Stimulated activated naive B cell treated with anti-CD40 and anti-IgM and Interleukin-4, amounts not matched to agents 10 μg/mL and 1 μg/mL and 100 μg/mL, for 72 hours (primary cell): ENCODE measurements at places on chromosomes 3 and 15.

GRCh38 chr3:46303240-46303639, 50.7 kb upstream of the CCR2 start:
- DNase-seq, result no peak

DNA sequence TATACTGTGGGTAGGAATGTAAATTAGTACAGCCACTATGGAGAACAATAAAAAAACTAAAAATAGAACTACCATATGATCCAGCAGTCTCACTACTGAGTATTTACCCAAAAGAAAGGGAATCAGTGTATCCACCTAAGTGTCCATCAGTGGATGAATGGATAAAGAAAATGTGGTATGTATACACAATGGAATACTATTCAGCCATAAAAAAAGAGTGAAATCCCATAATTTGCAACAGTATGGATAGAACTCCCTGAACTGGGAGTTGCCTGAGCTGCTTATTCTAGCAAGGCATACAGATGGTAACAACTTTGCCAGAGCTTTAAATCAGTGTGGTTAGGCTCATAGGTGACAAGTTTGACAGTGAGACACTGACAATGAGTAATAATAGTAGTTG, 16.1 kb upstream of the APH1B start:
- no peak for DNase-seq

DNA sequence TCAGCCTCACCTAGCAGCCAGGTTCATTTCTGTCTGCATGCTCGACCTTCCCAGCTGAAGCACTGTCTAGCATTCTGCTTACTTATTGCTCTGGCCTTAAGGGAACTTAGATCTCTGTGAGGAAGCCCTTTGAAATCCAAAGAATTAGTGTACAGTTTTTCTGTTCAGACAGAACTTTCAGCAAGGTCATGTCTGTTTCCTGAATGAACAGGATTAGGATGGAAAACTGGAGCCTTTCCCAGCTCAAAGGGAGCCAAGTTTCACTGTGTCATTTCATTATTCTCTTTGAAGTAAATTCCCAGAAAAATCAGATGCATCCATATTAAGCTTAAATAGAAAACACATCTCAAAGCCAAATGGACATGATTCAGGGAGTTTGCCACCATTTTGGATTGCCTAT, 457.3 kb upstream of the KCNMB2 start:
- no peak for DNase-seq

DNA sequence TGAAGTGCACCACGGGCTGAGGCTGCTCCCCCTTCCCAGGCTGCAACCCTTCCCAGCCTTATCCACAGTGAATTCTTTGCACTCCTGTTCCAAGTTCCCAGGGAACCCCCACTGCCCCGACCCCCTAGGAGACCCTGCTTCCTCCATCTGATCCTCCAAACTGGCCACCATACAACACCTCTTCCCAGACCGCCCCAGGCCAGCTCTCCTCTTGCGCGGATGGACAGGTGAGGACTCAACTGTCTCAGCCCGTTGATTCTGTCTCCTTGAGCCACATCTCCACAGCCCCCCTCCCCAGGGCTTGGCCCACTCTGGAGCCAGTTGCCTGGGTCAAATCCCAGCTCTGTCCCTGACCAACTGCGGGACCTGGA, 21.7 kb downstream of the GRIP2 start:
- DNase-seq, result no peak

DNA sequence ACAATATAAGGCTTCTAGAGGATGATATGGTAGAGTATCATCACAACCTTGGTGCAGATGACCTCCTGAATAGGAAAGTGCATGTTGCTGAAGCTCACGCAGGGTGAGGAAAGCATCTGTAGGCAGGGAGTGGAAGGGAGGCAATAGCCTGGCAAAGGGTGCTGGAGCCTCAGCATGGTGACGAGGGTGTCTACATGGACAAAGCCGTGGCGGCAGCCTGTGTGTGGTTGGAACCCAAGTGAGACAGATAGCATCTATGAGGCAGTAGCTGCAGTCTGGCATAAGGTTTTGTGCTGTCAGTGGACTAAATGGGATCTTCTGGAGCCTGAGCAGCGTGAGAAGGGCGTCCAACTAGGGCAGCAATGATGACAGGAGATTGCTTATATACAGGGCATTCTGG, 132.5 kb downstream of the DLG1 start:
- DNase-seq, result no peak

DNA sequence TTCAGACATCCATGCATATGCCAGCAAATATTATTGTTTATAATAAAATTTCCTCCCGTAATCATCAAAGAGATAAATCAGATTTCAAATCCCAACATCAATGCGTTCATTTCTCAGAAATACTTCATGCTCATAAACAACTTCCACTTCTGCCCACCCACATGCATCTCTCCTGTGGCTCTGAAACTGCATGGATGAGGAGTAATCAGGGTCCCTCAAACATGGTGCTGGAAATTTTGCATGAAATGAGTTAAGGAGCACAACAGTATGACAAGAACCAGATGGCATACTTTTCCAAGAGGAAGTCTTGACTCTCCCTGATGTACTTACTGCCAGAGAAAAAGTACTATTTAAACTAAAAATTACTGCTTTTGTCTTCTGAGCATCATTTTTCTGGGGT, 26.9 kb upstream of the MFSD1 start:
- no peak for DNase-seq

GRCh38 chr15:84797212-84797611, 19.9 kb upstream of the ALPK3 start:
- no peak for DNase-seq

DNA sequence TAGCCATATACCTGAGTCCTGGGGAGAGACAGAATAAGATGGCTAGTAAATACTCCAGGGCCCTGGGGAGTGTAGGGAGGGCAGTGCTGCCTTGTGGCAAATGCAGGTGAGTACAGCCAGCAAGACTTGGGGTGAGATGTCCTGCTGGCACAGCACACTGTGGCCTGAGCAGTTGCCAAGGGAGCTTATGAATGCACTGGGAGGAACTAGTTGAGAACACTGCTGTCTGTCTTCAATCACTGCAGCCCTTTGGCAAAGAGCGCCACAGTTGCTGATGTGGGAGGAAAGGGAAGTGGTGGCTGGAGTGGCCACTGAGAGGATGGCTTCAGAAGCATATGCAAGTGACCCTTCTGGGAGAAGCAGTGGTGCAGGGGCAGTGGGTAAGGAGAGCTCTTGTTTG, 264.6 kb downstream of the RORA start:
- DNase-seq, result no peak

DNA sequence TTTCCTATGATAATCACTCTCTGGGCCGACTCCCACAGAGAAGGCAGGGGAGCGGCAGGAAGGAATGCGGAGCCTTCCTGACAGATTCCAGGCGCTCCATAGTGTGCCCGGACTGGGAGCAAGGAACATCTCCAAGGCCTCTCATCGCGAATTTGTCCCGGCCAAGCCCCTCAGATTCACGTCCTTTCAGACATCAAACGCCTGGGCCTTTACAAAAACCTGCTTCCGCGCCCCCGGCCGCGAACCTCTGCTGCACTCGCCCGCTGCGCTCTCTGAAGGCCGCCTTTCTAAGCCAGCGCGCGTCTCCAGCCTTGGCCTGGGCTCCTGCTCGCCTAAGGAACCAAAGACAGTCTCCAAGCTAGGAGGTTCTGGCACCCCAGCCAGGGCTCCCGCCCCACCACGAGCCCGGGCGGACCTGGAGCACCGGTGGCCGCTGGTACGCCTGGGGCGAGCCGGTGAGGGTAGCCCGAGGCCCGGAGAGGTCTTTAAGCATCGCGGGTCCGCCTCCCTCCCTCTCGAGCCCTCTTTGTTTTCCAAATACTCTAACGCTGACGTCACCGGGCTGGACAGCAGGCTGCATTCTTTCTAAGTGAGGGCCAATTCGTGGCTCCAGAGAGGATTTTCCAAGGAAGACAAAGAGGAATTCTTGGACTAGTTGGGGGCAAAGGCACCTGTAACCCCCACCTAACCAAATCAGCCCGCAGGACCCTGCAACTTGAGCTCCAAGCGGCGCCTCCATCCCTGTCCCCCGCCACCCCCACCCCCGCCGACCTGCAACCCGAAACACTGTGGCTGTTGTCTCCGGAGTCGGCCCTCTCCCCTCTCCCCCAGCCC, 759 bp downstream of the AMOTL2 start:
- DNase-seq, result no peak
